ENCODE measurements at places on chromosomes 1 and 21.

- DNase-seq = no peak
These were observed 7.4 kb downstream of the BCL10 start for GRCh38 chr1:85268801-85269585.

- DNase-seq = no peak
These were observed 34.6 kb downstream of the COQ8A start for GRCh38 chr1:226974544-226975258.

- no peak for DNase-seq
These were observed 16.7 kb upstream of the FAM110D start for GRCh38 chr1:26142159-26142558.

DNA sequence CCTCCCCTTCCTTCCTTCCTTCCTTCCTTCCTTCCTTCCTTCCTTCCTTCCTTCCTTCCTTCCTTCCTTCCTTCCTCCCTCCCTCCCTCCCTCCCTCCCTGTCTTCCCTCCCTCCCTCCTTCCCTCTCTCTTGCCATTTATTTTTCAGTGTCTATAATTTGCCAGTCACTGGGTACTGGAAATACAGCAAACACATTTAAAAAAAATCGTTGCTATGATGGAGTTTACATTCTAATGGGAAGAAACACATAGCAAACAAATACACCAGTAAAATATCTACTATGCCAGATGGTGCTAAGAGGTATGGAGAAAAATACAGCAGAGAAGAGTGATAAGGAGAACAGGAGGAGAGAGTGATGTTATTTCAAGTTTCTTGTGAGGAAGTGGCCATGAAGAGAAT lies 309.5 kb downstream of the CTH start:
- no peak for DNase-seq

- no peak for DNase-seq
These were observed 22.1 kb downstream of the PTPRU start for GRCh38 chr1:29258189-29258975.

- no peak for DNase-seq
These were observed 198.0 kb downstream of the HUNK start for GRCh38 chr21:32070676-32071330.

DNA sequence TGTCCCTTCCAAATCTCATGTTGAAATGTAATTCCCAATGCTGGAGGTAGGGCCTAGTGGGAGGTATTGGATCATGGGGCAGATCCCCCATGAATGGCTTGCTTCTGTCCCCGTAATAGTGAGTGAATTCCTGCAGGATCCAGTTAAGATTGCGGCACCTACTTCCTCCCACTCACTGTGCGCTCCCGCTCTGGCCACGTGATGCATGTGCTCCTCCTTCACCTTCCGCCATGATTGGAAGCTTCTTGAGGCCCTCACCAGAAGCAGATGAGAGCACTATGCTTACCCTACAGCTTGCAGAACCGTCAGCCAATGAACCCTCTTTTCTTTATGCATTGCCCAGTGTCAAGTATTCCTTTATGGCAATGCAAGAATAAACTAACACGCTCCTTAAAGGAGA lies 14.9 kb upstream of the RAB3GAP2 start:
- no peak for DNase-seq

GRCh38 chr1:230772457-230773395 lies 25.5 kb downstream of the CAPN9 start:
- DNase-seq = no peak

- DNase-seq = peak; percentile 17
These were observed 29.9 kb downstream of the PMVK start for GRCh38 chr1:154906621-154907081.

DNA sequence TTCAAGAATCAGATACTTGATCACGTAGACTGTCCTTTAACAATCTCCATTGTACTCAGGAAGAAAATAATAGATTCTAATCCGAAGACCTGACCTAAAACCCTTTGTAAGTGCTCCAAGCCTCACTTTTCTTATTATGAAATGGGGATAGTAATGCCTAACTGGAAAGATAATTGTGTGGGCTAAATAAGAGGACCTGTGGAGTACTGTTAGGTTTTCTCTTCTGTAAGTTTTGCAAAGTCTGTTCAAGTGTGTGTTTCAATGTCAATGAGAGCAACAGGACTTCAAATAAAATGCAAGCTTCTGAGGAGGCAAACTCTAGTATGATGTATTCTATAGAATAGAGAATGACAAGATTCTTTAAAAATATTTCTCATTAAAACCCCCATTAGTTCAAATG lies 348.6 kb downstream of the USP25 start:
- DNase-seq = no peak

DNA sequence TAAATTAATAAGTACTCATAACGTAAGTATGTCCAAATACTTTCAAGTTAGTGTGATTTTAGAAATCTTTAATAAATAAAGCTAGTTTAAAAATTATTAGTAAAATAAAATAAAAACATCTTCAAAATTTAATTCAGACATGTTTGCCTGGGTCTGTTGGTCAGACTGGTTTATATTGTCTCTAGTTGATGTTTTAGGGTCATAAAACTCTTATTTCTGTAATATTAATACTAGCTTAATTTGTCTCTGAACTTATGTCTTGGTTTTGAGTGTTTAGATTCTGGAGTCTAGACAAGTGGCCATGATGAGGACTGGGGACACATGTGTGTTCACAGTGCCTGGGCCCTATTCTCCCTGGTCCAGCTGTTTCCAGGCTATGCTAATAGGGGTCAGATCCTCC lies 184.5 kb upstream of the TNR start:
- DNase-seq = no peak

DNA sequence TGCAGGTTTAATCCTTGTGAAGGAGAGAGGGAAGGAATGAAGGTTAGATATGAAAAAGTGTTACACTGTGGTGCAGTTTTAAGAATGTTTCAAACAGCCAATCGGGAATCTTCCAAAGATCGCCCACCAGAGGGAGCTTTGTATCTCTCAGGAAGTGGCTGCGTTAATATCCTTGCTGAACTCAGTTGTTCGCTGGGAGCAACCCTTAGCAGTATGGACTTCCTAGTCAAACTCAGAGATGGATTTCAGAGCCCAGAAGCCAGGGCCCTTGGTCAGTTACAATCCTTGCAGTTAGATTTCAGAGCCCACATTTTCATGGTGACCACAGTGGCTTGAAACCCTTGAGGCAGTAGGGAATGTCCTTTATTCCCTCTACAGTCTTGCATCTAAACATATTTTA lies 136.2 kb downstream of the NTNG1 start:
- no peak for DNase-seq

DNA sequence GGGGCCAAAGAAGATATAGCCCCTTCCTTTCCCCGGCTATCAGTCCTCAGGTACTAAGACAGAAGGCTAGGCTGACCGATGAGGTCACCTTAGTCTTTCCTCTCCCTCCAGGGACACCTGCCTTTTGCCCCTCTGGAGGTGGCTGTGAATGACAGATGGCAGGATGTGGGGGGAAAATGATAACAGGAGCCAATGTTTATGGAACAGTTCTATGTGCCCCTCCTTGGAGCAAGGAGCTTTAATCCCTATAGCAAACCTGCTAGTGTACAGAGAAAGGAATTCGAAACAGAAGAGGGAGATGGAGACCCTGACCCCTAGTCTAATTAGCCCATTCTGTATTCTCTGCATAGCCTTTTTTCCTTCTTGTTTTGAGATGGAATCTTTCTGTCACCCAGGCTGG lies 28.1 kb downstream of the SERINC2 start:
- DNase-seq = no peak

DNA sequence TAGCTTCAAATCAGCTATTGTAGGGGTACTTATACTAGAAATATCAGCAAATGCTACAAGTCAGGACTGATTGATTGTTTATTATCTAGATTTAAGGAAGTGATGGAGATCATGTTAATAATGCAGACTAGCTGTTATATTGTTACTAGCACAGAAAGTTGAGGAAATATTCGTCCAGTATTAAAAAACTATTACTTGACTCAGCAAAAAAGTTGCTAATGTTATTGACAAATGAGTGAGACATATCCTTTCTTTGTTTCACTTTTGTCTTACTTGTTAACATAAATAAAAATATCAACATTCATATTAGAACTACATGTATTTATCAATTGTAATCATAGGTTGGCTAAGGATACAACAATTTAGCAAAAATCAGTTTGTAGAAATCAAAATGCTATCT lies 114.1 kb downstream of the WDR3 start:
- no peak for DNase-seq

GRCh38 chr1:5410652-5411051 lies 581.6 kb downstream of the NPHP4 start:
- DNase-seq = no peak

DNA sequence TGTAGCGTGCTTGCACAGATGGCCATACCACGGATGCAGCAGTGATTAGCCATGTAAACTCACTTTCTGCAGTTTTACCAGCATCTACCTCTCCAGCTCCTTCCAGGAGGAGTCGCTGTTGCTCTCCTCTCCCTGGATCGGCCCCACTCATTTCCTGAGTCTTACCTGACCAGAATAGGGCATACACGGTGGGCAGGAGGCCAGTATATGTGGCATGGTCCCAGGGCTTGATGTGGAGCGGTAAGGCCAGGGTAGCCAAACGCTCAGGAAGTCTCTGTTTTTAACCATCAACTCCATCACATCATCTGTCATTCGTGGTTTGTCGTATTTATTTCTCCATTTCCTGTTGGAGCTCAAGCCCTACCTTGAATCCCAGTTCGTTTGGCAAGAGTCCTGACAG lies 163.4 kb upstream of the USP24 start:
- DNase-seq = no peak

DNA sequence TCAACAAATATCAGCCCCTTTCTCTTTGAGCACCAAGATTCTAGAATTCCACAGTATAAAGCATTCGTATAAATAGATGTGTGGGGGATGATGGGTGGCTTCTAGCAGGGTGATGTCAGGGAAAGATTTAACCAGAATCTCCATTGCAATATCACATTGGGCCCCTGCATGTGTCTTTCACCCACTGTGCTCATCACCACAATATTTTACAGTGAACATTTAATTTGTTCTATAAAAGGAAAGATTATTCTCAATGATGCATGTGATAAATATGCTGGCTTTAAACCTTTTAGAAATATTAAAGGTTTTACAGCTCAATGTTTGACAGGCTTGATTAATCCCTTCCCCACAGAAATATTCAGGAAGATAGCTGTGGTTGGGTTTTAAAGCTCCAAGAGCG lies 457.8 kb upstream of the DAB1 start:
- no peak for DNase-seq

- no peak for DNase-seq
These were observed 29.4 kb downstream of the KCNJ6 start for GRCh38 chr21:37886726-37887299.

GRCh38 chr21:18518054-18518481 lies 114.5 kb upstream of the TMPRSS15 start:
- DNase-seq = no peak

GRCh38 chr1:908661-909060 lies 15.1 kb upstream of the SAMD11 start:
- DNase-seq = peak; percentile 9

- DNase-seq = no peak
These were observed 1815.0 kb downstream of the MRPL39 start for GRCh38 chr21:23792300-23792699.

DNA sequence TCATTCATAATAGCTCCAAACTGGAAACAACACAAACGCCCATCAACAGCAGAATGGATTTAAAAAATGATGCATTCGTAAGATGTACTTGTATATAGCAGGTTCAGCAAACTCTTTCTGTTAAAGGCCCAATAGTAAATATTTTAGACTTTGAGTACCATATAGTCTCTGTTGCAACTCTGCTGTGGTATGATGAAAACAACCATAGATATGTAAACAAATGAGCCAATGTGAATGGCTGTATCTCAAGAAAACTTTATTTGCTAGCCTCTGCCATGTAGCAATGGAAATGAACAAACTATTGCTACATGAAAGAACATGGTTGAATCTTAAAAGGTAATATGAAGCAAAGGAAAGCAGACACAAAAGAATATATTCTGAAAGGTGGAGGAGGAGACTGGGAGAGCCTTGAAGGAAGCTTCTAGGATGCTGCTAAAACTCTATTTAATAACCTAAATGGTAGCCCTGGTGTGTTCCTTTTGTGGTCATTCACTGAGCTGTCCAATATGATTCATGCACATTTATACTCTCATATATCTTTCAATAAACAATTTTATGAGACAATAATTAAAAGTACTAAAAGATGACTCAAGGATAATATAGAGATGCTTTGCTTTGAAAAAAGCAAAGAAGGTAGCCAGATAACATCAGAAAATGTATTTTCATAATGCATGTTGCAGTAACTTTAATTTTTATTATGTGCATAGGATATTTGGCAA lies 29.1 kb upstream of the FMO3 start:
- DNase-seq = no peak

- no peak for DNase-seq
These were observed 154.8 kb upstream of the RGS18 start for GRCh38 chr1:192003295-192004077.

GRCh38 chr1:172003766-172004530 lies 162.7 kb downstream of the DNM3 start:
- no peak for DNase-seq

GRCh38 chr1:230394134-230394533 lies 32.0 kb downstream of the PGBD5 start:
- DNase-seq = no peak

DNA sequence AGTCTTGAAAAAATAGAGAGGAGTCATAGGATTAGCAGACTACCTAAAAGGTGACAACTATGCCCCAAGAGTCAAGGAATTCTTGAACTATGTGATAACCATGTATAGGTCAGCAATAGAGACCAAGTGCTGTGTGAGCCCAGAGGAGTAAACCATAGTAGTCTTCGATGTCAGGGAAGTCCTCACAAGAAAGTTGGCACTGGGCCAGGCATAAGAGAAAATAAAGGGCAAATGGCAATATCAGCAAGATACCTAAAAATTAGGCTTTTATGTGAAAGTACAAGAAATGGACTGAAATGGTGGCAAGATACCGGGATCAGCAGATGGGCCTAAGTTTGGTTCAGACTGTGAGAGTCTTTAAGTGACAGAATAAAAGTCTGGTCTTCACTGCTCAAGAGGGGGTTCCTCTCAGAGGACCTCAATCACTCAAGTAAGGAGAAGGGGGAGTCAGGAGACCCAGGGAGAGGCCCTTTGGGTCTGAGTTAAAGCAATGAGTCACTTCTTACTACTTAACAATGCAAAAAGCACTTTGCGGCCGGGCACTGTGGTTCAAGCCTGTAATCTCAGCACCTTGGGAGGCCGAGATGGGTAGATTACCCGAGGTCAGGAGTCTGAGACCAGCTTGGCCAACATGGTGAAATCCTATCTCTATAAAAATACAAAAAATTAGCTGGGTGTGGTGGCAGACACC lies 95.0 kb downstream of the TEX35 start:
- no peak for DNase-seq

- no peak for DNase-seq
These were observed 12.2 kb downstream of the FH start for GRCh38 chr1:241507189-241507863.

GRCh38 chr1:89615676-89616598 lies 17.0 kb upstream of the LRRC8C start:
- peak; percentile 59 for DNase-seq

GRCh38 chr1:60078182-60078581 lies 4.6 kb upstream of the C1orf87 start:
- no peak for DNase-seq

- no peak for DNase-seq
These were observed 24.4 kb upstream of the PGD start for GRCh38 chr1:10374442-10374860.

Data from CD8-positive, alpha-beta T cell (primary cell).